ENCODE measurements at places on chromosomes 7 and 10.

DNA sequence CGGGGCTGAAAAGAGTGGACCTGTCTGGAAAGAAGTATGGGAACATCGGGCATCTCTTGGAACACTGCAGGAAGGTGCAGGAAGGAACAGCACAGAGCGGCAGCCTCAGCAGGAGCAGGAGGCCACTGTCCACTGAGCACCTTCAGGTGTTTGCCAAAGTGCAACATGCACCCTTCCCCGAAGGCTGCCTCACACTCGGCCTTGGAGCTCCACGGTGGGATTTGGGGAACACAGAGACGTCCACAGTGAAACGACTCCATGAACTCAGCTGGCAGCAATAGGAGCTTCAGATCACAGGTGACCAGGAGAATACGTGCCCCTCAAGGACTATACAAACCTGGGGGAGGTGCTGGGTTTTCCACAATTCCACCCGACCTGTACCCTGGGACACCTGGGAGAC lies 140.3 kb upstream of the RET start:
- no peak for DNase-seq

- DNase-seq = no peak
Observed at GRCh38 chr10:72328829-72329204, 25.9 kb downstream of the DNAJB12 start.

GRCh38 chr7:142808461-142808801 lies 37.7 kb downstream of the PRSS2 start:
- no peak for DNase-seq

GRCh38 chr7:22647451-22648257 lies 79.3 kb upstream of the IL6 start:
- no peak for DNase-seq

- DNase-seq = no peak
Observed at GRCh38 chr7:70000737-70001348, 402.6 kb downstream of the AUTS2 start.

DNA sequence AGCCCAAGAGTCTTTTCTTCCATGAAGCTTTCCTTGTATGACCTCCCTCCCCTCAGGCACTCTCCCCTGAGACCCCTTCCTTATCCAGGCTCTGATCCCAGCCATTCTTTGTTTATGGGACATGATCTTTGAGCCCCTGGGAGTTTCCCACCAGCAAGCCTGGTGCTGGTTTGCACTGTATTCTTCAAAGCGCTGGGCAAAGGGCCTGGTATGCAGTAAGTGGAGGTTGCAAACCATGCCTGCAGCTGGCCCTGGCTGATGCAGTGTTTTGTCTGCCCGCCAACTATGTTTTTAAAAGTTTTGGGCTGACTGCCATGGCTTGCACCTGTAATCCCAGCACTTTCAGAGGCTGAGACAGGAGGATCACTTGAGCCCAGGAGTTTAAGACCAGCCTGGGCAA lies 6.8 kb upstream of the NODAL start:
- no peak for DNase-seq

DNA sequence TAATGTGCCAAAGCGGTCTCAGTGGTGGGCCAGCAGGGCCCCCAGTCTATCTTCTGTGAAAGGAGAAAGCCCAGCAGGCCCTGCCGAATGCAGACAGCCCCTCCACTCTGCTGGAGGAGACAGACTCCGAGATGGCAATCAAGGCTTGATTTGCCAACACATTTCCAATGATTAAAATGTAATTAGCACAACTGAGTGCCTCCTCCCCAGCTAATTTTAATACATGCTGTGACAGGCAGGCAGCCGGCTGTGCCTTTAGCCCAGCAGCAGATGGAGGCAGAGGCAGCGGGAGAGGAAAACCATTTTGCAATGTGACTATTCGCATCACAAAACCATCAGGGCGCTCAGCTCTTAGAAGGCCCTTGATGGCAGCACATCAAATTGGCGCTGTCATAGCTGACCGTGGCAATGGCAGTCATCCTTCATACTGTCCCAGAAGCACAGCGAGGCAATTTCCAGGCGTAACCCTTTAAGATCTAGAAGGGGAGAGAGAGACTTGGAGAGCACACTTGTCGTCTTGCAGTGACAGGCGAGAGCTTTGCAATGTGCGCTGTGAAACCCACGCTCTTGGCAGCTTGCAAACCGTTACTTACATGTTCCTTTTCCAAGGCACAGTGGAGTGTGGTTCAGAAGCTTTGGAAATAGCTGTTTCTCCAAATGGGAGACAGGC lies 714.8 kb upstream of the GALNT17 start:
- no peak for DNase-seq

DNA sequence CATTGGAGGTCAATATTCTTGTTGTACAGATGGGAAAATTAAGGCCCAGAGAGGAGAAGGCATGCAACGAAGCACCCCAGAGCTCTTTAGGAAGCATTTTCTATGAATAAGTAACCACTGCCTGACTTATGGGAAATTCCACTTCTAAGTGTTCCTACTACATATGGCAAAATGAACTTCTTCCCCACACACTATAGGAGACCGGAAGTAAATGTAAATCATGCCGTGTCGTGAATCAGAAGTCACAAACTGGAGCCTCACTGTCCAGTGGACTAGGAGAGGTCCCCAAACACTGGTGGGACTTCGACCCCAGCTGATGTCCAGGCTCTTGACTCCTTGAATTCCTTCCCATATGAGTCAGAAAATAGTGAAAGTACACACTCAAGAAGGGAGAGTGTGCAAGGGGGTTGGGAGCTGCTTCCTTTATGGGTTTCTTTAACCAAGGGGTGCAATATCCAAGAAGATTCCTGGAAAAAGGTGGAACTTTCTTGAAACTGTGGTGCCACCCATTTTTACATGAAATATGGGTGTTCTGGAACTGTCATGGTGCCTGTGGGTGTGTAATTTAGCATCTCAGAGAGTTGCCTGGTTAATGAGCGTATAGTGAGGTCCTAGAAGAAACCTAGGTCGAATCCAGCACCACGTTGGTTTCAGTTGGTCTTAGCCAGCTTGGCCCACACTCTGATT lies 6.7 kb downstream of the RASSF4 start:
- DNase-seq = no peak

DNA sequence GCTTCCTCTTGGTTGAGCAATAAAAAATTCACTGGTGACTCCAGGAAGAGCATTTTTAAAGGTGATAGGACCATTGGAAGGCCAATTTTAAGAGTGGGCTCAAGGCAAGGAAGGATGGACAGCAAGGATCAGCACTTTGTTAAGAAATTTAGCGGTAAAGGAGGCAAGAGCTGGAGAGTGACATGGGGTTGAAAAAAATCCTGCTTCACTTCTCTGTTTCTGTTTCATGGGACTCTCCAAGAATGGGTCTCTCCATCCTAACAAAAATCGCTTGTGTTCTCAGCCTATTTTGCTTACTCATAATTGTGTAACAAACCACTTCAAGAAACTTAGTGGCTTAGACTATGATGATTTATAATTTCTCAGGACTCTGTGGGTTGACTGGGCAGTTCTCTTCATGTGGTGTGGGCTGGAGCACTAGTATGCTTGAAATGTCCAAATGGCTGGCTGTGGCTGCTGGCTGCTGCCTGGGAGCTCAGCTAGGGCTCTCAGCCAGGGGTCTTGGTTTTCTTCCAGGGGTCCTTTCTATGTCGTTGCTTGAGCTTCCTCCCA lies 59.8 kb upstream of the ZNRF2 start:
- no peak for DNase-seq

- DNase-seq = no peak
Observed at GRCh38 chr10:3760083-3760482, 24.9 kb downstream of the KLF6 start.

- no peak for DNase-seq
Observed at GRCh38 chr7:45597286-45597984, 23.3 kb downstream of the ADCY1 start.

DNA sequence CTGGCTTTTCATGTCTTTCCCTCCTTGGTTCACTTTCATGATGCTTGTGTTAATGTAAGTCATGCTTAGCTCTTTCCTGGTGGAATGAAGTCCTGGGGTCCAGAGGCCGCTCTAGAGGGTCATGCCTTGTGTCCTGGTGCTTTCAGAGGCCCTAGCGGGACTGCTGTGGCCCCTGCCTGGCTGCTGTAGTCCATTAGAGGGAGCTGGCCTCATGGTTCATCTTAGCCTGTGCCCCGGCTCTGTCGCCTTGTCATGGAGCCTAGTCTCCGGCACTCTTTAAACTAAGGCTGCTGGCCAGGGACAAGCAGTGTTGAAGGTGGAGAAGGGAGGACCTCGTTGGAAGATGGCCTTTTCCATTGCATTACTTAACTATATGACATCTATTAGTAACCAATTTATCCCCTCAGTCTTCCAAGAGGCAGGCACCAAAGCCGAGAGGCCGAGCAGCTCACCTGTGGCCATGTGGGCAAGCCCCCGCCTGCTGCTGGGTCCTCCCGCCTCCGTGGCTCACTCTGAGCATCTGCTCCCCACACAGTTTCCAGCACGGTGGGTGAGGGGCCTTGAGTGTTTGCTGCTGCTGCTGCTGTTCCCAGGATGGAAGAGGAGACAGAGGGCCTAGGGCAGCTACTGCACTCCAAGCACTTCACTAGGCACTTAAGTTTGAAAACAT lies 5.0 kb upstream of the NDUFB2 start:
- no peak for DNase-seq

DNA sequence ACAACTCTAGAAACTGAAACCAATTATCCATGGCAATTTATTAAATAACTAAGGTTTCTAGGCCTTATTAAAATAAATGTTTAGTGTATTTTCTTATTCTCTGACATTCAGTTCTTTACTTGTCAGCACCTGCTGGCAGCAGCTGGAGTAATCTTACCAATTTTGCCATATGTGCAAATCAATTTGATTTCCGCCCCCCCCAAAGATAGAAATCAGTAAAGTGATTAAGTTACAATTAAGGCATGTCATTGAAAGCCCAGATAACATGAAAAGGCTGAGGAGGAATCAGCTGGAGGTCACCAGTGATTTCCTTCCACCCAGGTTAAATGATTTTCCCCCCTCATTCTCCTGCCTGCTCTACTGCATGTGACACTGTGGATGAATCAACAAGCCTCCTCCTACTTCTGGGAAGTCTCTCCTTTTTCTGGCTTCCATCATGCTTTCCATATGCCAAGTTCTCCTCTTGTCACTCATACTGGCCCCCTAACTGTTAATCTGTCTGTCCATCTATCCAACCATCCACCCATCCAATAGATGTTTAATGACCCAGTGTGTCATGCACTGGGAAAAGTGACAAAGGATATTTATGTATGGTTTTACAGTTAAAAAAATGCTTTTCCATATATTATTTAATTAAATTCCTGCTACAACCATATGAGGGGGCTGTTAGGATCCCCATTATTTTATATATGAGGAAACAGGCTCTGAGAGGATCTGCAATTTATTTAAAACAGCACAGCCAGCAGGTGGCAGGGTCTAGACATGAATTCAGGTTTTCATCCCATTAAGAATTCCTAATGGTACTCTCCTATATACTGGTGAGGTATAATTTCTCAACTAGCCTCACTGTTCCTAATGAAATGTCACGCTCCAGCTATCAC lies 116.5 kb downstream of the ATXN7L1 start:
- DNase-seq = no peak

DNA sequence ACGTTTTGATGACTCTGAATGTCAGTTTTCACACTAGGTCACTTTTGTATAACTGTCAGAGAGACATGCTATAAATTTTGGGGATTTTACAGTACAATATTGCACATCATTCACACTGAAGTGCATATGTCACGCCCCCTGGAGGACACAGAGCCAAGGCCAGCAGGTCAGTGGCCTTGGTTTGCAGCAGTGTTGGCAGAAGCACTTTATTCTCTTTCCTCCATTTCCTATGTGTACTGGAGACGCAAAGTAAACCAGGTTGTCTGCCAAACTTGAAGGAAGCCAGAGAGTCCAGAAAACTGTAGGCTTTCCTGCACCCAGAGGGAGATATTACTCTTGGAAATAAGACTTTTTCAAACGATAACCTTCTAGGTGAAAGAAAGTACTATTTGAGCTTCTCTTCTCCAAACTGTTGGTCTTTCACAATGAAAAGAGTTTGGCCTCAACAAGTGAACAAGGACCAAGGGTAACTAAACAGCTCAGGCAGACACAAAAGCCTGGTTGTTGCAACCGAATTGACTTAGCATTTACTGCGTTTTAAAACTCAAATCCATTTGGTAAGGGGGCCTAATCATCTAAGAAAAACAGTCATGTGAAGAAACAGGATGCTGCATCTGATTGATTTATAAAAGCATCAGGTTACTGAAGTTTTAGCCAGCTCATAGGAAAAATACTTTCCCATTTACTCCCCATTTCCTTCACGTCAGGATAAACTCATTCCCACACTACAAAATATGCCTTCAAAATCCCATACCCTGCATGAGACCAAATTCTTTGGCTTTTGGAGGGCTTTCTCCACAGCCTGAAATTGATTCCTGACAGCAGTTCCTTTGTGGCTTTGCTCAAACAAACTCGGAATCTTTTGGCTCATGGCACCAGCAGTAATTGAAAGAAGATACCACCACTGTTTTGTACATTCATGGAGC lies 83.0 kb upstream of the SEC61G start:
- DNase-seq = no peak

GRCh38 chr7:134362587-134363483 lies 46.1 kb upstream of the SLC35B4 start:
- DNase-seq = no peak

- DNase-seq = no peak
Observed at GRCh38 chr10:21173802-21174714, 276.9 kb upstream of the NEBL start.

- DNase-seq = no peak
Observed at GRCh38 chr7:105831824-105832535, 44.4 kb downstream of the ATXN7L1 start.

- DNase-seq = no peak
Observed at GRCh38 chr7:106464651-106465050, 179.9 kb upstream of the NAMPT start.
